ENCODE measurements at places on chromosomes 5 and 9. TPM values are rescaled to one million over a fixed set of nuclear protein-coding genes. Genes with fewer than 3 reads are reported as not detected.

DNA sequence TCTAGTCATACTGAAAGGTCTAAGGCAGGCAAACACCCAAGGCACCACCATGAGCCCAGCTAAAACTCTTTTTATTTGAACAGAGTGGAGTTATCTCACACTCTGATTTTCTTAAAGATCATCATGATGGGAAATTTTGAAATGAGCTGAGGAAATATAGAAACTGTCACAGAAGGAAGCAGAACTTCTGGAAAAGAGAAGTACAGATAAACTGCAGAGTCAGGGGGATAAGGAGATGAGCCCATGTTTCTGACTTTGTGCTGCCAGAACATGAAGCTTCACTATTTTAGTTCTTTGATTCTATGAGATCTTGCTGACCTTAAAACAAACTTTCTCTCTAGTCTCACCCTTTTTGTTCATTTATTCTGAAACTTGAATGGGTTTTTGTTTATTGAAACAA is 406.5 kb upstream of the EDIL3 start:
- no peak for DNase-seq

DNA sequence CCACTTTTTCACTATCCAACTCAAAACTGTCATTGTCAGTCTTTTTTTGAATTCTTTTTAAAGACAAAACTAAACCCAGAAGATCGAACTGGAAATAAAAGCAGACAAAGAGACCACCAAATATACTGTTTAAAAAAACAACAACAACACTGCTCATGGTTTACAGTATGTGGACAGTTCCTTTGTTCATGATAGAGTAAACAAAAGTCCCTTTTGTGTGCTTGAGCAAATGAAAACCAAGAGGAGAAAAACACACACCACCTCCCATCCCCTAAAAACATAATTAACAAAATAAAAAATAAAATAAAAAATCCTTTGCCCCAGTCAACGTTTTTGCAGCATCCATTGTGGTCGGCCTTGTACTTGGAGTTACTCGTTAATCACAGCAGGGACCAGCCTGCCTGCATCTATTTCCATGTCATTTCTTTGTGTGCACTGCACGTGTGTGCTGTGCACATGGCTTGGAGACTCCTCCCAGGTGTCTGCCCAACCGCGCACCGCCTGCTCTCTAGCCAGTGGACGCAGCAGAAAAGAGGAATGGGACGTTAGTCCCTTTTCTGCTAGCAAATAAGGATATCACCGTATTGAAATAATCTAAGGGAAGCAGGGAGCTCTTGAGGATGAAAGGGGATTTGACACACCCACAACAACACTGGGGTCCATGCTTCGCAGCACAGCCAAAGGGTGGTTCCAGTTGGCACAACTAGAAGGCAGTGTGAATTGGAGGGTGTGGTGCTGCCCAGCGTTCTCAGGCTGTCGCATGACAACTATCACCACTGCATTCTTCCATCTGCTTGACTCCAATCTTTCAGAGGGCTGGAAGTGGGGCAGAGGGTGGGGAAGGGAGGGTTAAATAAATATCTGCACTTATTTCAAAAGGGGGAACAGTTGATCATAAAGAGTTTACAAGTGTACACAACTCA is 130.0 kb downstream of the SEMA6A start:
- no peak for DNase-seq

DNA sequence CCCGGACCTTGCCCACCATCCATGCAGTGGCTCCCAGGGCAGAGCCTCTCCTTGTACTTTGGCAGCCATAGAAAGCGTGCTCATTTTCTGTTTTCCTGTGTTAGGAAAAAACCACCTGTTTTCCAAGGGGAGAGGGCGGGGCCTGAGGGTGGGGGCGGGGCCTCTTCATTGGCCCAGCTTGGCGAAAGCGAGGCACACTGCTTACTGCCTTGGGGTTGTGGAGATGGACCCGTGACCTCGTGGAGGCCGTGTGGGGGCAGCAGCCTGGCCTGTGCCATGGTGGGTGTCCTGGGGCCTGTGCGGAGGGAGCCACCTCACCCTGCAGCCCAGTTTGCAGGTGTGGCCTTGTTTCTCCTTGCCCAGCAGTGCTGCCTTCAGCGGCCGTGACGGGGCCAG is 4.4 kb upstream of the TOR4A start:
- no peak for DNase-seq

- no peak for DNase-seq
Observed at GRCh38 chr5:55915783-55916182, 64.6 kb downstream of the IL31RA start.

ZBTB6 gene
- total RNA-seq, result 15.3 TPM

DNA sequence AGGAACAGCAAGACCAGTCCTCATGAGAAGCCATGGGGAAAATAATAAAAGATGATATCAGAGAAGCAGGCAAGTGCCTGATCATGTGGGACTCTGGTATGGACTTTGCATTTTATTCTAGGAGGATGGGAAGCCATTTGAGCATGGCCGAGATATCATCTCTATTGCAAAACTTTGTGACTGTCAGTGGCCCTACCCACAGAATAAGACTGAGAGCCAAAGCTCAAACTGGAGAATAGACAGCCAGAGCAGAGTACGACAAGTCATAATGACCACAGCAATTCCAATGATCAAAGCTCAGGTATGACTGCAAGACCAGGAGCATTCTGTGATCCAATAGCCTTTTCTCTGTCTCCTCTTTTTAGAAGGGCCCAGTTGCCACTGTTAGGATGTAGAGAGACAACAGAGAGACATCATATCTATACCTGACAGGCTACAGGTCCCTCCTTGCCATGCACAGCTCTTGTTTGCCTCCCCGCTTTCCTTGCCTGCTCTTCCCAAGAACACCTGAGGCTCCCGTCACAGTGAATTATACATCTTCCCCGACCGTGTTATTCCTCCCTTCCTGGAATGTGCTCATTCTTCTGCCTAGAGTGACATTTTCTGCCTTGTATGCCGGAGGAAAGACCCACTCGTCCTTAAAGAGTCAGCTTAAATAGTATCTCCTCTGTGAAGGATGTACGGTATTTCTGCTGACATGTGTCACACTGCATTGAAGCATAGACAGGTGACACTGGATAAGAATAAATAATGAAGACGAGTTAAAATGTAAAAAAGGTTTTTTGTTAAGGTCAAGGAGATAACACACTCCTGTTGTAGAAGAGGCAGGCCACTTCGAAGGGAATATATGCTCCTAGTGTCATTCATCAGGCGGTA is 248.7 kb upstream of the MAP3K1 start:
- DNase-seq, result no peak

Measured in activated B cell treated with CpG ODN at 0.5 μM for 24 hours (primary cell).